Neural crest cell (in vitro differentiated cells): ENCODE measurements at places on chromosomes 5 and 9.

DNA sequence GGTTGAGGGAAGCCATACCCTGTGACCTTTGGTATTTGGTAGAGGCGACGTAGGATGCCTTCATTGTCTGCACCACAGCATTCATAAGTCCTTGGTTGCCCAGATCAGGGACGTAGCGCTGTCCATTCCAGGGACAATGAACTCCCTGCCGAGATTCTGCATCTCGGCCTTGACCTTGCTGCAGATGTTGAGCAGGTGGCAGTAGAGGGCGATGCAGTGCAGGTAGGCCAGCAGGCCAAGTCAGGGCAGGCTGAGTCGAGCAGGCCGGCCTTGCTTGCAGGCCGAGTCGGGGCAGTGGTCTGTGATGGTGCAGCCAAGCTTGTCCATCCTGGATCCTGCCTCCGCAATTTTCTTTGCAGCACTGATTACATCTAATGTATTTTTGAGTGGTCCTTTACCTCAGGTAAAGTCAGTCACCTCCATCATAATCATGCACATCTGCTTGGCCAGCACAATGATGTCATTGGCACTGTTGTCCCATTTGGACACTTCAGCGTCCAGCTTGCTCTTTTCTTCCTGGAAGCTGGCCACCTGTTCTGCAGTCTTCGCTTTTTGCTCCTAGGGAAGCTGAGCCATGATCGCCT, 93.4 kb upstream of the CCDC112 start:
- DNase-seq: no peak

DNA sequence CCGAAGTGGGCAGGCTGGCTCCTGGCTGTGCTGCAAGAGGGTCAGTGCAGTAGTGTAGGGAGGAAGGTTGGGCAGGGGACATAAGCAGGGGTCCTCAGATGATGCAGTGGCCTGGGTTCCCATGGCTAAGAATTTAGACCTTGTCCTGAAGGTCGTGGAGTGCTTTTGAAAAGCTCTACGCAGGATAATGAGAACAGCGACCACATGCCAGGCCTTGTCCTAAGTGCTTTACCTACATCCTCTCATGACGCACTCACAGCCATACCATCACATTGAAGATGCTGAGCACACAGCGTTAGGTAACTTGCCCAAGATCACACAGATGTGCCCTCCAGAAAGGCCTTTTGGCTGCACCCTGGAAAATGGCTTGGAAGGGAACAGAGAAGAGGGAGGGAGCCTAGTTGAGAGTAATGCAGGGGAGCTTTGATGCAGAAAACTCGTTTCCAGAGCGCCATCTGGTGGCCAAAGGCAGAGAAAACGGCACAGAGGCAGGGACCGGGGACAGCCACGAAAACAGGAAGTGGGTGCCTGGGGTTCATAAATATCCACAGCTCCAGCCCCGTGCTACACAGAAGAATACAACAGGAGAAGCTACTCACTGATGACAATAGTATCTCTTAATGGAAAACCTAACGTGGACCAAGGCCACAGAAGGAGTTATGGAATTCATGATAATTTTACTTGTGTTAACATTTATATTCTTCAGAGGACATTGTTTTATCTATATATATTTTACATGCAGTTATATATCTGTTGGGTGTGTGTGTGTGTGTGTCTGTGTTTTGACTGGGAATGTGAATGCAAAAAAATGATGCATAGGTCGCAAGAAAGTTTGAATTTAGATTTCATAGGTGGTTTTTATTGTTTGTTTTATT, 2.7 kb upstream of the PCDH12 start:
- peak; percentile 97 for DNase-seq

GRCh38 chr5:53642061-53642460, 81.6 kb downstream of the NDUFS4 start:
- no peak for DNase-seq

- no peak for DNase-seq
Observed at GRCh38 chr5:110872200-110872599, 133.4 kb downstream of the SLC25A46 start.

GRCh38 chr5:176619569-176620332, 9.8 kb upstream of the GPRIN1 start:
- no peak for DNase-seq

DNA sequence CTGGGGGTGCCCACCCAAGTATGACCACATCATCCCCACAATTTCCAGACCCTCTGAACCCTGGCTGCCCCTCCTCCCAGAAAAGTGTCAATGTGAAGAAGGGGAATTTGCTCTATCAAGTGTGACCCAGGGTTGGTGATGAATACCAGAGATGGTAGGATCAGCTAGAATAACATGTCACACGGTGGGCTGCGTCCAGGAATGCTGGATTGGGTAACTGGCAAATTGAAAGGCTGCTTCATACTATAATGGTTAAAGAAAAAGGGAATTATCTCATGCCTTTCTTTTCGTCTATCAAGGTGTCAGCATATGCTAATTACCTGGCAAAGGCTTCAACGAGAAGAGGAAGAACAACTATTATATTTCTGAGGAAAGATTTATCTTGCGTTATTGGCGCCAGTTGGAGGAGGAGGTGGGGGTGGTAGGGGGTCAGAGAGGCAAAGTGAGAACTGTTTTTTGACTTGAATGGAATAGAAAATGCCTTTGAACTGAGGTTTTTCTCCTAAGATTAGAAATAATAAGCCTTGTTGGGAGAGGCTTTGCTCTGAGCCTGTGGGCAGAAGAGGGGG, 27.8 kb upstream of the ARAP3 start:
- no peak for DNase-seq

- DNase-seq: no peak
Observed at GRCh38 chr9:136391737-136392537, 8.0 kb downstream of the SNAPC4 start.

- DNase-seq: no peak
Observed at GRCh38 chr5:87210076-87210475, 57.6 kb upstream of the RASA1 start.

DNA sequence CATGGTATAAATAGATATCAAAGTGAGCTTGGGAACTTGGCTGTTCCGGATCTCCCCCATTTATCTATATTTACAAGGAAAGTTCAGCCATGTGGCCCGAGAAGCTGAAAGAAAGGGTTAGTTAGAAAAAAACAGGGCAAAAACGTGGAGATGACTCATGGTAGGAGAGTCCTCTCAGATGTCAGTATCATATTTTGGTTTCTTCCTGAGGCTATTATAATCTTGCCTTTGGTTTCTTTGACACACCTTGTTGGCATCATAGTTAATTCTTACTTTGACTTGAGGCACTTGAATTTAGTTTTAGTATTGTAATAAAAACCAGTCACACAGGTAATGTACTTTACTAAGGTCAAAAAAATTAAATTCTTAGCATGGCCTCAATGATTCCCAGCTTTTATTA, 59.9 kb downstream of the GABRA6 start:
- DNase-seq: no peak

DNA sequence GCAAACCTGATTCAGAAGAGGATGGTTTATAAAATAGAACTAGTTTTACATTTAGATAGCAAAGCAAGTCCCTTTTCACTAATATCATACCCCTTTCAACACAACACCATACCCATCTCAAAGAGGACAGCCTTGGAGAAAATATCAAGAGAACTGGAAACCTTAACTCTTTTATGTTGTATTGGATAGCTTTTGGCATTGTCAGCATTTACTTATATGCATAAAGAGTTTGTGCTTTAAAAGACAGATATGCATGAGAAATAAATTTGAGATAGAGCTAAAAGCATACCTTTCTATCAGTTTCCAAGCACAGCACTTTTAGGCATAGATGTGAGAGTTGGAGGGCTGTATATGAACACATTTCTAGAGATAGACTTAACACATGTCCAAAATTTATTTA, 799.3 kb upstream of the ACO1 start:
- DNase-seq: no peak

GRCh38 chr5:4901924-4902323, 238.2 kb upstream of the ADAMTS16 start:
- no peak for DNase-seq
